ENCODE measurements at places on chromosomes 2 and 18.

- no peak for DNase-seq
Observed at GRCh38 chr2:30741576-30741975, 65.7 kb downstream of the CAPN13 start.

DNA sequence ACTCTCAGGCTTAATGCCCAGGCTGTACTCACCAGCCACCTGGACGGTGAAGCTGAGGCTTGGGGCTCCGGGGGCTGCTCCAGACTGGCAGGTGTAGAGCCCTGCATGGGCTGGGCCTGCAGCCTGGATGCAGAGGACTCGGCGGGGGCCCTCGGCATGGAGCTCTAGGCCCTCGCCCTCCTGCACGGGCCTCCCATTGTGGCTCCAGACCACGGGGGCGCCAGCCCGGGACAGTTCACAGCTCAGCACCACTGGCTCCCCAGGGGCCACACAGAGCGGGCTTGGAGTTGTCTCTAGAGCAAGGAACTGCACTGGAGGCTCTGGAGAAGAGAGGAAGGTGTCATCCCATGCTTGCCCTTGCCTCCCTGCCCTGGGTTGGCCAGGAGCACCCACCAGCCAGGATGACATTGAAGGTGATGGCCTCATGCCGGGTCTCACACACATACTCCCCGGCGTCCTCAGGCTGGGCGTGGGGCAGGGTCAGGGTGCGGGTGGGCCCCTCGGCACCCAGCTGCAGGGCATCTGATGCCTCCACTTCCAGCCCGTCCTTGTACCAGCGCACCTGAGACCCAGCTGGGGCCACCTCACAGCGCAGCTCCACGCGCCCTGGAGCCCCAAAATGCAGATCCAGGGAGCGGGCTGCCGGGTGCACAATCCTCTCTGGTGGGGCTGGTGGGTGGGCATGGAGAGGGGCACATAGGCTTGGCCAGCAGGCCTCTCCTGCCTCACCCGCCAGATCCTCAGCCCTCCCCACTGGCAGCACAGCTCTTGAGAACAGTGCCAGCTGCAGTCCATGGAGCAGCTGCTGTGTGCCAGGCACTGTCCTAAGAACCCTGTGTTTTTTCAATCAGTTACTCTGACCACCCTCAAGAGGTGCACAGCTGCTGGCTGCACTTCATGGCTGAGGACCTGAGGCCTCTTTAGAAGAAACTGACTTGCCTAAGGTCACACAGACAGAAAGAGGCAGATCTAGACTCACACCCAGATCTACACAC is 13.3 kb downstream of the OBSL1 start:
- no peak for DNase-seq

DNA sequence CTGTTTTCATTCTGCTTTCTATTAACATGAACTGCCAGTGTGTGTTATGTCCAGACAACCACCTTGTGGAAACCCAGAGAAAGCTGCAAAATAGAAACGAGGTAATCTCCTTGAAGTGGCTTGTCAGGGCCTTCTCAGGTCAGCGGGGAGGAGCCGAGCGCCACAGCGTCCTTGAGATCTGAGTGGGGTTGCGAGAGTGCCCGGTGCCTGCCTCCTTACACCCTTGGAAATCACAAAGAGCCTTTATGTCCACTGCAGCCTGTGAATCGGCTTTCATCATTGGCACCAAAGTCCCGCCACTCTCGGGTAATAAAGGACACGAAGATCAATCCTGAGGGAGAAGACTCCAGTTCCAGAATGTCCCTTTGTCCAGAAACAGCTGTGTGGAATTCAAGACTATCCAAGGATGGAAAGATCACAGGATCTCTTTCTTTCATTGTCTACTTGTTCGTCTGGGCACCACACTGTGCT is 135.2 kb downstream of the HRH4 start:
- DNase-seq, result no peak

GRCh38 chr2:226766352-226767055 is 33.1 kb downstream of the IRS1 start:
- no peak for DNase-seq

GRCh38 chr18:9609190-9609589 is 5.2 kb downstream of the PPP4R1 start:
- no peak for DNase-seq

DNA sequence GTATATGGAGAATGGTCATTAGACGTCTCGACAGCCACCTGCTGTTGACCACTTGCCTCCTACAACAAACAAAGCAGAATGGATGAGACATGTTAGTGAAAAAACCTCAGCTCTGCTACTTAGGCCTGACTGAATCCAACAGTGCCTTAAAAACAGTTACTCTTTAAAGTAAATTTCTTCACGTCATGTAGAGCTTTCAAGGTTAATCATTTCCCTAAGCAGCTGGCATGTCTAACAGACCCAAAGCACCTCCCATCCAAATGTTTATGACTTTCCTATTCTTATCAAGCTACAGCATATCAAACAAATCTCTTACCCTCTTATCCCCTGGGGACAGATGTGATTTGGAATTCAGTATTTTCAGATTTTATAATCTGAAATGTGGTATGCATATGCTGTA is 75.6 kb upstream of the ITGB6 start:
- no peak for DNase-seq

- no peak for DNase-seq
Observed at GRCh38 chr18:8899000-8899399, 193.6 kb downstream of the MTCL1 start.

- no peak for DNase-seq
Observed at GRCh38 chr18:26813043-26813442, 52.5 kb downstream of the AQP4 start.

DNA sequence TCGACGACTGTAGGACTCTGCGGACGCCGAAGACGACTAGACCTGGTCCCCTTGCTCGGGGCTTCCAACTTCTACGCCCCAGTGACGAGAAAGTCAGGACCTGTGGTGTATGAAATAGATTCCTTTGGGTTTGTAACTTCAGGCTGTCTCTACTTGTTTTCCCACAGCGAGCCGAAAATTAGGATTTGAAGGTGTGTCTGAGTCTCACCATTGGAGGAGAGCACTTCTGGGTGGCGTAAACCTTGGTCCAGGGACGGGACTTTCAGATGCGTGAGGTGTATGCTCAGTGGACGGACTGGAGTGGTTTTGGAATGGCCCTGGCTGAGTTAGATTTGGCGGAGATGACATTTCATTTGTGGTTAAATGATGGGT is 1.3 kb downstream of the BIRC6 start:
- no peak for DNase-seq

DNA sequence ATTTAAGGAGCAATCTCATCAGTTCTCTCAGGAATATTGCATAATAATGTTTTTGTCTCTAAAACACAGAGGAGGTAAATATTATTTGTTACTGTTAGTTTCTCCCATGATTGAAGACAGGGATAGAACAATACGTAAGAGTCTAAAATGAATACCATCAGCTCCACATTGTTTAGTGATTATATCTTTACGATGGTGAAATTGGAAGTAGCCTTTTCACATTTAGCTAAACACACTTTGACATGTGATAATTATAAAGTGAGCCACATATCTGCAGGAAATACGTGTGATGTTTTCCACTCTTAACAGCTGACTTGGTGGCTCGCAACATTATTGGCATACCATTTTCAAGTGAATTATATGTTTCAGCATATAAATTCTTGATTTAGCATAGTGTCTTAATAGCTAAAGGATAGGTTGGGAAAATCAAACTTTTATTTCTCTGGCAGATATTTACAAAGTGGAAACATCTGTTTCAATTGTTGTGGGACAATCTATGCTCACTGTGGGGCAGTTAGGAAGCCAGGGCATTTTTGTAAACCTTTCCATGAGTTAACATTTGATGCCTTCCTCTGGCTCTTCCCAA is 208.1 kb upstream of the RASGRP3 start:
- no peak for DNase-seq

- no peak for DNase-seq
Observed at GRCh38 chr2:207913772-207914358, 111.5 kb downstream of the PLEKHM3 start.

DNA sequence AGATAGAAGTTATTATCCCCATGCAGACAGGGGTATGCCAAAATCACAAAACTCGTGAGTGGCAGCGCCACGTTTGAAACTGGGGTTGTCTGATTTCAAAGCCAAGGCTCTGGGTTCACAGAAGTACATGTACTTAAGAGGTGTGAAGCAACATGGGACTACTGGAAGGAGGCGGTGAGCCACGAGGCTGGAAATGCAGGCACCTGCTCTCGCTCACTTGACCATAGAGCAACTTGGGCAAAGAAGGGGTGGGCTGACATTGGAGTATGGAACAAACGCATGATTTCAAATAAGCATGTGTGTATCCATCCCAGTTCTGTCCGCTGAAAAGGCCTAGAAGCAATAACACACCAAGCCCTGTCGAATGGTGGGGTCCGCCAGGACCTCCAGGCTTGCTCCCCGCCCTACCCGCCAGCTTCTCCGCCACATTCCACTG is 593 bp upstream of the ACTR2 start:
- DNase-seq, result no peak

GRCh38 chr2:113211226-113212105 is 37.7 kb downstream of the PSD4 start:
- DNase-seq, result no peak
